Activated CD4-positive, alpha-beta T cell treated with anti-CD3 and anti-CD28 coated beads, Interleukin-2, Interleukin-4, amounts not matched to agents 100 ng/mL and 50 ng/mL, durations not matched to agents 16 hours and 8 hours (primary cell): ENCODE measurements at places on chromosomes 4 and X.

GRCh38 chrX:24682739-24683432 lies 10.8 kb upstream of the POLA1 start:
- peak; percentile 73 for DNase-seq

- DNase-seq: no peak
These were observed 69.8 kb downstream of the ARHGAP24 start for GRCh38 chr4:85544751-85545150.

DNA sequence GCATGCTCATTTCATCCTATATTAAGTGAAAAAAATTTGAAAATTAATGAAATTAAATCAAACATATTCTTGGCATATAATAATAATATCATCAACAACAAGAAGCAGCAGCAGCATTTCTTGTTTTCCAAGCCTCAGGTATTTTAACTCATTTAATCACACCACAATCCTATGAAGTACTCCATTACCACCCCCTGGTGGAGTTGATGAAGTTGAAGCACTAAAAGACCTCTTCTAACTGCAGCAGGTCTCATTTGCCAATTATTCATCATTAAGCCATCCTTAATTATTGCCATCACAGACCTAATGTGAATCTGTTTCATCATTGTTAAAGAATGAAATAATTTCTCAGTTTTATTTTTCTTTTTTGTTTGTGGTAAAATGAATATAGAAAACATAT lies 801.4 kb upstream of the GRID2 start:
- no peak for DNase-seq

DNA sequence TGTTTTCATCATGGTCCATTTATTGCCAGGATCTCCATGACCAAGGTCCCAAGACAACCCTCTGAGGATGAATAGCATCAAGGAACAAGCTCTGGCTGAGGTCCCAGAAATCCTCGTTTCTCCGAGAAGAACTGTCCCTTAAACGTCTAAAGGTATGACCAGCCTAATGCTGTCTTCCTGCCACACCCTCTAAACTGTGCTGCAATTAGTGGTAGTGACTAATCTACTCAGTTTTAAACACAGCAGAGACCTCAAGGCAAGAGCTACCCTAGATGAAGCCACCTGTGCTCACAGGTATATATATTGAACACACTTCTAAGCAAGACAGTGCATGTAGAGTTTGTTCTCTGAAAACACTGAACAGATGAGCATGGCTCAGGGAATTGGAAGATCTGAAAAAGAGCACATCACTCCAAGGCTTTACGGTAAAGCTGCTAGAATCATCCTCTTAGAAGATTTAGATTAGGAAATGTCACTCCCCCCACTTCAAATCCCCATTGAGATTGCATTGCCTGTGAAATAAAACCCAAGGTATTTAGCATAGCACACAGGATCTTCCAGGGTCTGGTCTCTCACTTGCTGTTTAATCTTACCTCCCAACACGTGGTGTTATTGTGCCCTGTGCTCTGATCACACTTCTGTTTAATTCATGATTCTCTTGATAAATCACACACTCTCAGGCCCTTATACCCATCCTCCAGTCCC lies 173.9 kb upstream of the VCX3A start:
- no peak for DNase-seq

DNA sequence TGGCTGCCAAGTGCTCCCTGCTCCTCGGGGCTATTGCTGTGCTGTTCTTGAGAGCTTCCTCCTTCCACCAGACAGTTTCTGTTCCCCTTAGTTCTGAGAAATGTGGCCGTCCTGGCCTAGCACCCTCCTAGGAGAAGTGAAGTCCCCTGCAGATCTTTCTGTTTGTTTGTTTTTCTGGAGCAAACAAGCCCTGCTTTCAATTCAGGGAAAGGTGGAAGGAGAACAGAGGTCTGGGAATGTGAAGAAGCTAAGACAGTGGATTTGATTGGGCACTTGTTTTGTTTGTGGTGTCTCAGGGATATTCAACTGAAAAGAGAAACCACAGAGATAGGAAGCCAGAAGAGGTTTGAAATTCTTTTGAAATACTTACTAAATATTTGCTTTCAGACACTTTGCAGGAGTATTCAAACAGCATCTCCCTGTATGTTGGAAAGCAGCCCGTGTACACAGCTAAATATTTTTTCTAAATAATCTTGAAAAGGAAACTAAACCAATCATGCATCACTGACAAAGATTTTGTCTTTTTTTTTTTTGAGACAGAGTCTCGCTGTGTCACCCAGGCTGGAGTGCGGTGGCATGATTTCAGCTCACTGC lies 36.5 kb upstream of the PPM1K start:
- peak; percentile 44 for DNase-seq

- DNase-seq: no peak
These were observed 361.9 kb downstream of the KCTD8 start for GRCh38 chr4:44086753-44087152.
